LHCN-M2 (cell line): ENCODE measurements at places on chromosomes 3 and 15.

- peak; percentile 37 for DNase-seq
Measured at GRCh38 chr15:56428821-56429458, 36.0 kb downstream of the MNS1 start.

- DNase-seq: no peak
Measured at GRCh38 chr3:108064293-108064887, 26.4 kb downstream of the CD47 start.

DNA sequence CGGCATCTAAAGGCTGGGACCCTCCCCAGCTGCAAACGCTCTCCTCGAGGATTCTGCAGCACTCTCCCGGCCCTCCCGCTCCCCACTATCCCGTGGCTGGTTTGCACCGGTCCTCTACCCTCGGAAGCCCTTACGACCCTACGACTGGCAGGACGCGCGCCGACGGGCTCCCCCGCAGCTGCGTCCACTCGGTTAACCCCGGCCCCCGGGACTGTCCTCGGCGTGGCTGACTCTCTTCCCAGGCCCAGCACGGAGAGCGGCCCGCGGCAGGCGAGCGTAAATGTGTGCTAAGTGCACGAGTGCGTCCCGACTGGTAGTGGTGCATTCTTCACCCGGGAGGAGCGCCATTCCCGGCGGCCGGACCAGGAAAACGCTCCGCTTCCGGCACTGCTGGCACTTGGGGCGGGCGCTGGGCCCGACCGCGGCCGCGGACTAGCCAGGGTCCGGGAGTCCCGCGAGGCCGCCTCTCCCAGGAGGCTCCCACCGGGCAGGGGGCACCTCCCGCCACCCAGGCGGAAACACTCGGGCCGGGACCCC lies 508 bp downstream of the GORASP1 start:
- DNase-seq: peak; percentile 47

- DNase-seq: no peak
Measured at GRCh38 chr3:33194303-33194702, 24.3 kb downstream of the SUSD5 start.

DNA sequence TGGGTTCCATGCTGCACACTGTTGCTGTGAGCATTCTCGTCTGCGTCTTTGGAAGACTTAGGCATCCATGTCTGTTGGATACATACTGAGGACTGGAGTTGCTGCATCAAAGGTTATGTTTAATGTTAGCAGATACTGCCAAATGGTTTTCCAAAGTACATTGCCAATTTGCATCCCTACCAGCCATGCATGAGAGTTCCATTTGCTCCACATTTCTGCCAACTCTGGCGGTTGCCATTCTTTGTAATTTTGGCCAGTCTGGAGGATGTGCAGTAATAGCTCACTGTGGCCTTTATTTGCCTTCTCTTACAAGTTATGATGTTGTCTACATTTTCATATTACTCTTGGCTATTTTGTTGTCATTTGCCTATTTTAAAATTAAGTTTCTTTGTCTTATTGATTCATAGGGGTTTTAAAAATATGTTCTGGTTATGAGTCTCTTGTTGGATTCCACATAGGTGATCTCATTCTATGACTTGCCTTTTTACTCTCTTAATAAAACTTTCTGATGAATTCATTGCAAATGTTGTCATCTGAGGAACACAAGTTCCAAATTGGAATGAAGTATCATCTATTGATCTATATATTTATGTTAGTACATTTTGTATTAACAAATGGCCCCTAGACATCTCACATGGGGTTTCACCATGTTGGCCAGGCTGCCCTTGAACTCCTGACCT lies 42.1 kb downstream of the FBLN2 start:
- DNase-seq: no peak

DNA sequence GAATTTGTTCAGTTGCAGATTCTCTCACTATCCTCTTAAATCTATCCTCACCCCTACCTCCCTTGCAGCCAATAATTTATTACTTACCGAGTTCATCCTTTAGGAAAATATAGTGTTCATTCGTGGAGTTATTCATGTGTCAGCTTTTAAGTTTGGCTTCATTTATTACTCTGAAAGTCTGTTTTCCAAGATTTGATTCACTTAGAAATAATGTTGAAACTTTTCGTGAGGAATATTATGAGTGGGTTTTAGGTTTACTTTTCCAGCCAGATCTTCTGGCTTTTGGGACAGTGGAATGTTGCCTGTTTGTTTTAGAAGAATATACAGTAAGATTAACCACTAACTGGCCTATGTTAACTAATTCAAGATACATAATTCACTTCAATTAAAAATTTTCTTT lies 161.0 kb upstream of the CGNL1 start:
- DNase-seq: no peak

DNA sequence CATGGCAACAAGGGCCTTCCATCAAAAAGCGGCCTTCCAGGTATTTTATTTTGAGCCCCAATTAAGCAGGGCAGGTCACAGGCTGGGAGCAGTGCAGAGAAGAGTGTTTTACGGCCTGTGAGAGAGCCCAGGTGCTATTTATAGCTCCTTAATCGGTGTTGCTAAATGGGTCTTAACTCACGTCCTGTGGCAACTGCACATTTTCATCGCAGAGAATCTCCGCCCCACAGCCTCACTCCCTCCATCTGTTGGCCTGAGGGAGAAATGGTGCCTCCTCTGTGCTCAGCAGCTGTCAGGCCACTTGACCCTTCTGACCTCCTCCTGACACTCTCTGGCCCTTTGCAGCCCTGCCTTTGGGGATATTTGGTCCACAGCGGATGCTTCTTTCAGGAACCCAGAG lies 58.6 kb downstream of the SPSB4 start:
- DNase-seq: peak; percentile 75

GRCh38 chr3:43254125-43254524 lies 32.2 kb upstream of the SNRK start:
- DNase-seq: no peak

- DNase-seq: no peak
Measured at GRCh38 chr15:59119625-59120024, 14.7 kb downstream of the CCNB2 start.

- no peak for DNase-seq
Measured at GRCh38 chr3:100023150-100023549, 91.2 kb downstream of the FILIP1L start.
